KG1 (cell line): ENCODE measurements at places on chromosomes 12 and 14.

- DNase-seq = peak; percentile 2
Measured at GRCh38 chr12:10235761-10236631, 23.3 kb downstream of the GABARAPL1 start.

DNA sequence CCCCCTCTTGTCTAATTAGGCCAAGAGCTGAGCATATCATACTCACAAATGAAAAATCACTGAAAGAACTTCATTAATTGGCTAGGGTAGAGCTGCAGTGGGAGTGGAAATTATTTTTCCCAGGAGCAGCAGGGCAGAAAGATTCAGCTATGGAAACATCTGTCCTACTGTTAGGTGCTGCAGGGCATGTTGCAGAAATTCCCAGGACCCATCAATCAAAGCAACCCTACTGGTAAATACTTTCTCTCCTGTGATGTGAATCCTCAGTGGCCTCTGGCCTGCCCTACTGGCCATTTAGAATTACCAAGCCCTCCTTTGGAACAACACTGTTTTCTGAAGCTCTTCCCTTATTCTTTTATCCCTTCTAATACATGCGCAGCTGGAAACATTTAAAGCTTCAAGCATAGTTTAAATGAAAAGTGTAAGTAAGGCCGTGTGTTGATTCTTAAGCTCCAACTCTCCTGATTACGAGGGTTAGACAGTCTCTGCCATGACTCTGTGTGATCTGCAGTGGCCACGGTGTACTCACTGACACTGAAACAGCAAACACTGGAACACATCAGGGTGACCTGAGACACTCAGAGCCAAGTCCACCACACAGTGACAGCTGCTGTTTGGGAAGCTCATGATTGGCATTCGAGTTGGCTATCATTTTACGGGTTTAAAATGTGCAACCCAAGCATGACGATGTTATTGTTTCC lies 62.6 kb upstream of the TMCC3 start:
- DNase-seq = no peak

- no peak for DNase-seq
Measured at GRCh38 chr12:130809791-130810190, 29.3 kb downstream of the STX2 start.

- DNase-seq = no peak
Measured at GRCh38 chr14:30082486-30082885, 154.8 kb upstream of the PRKD1 start.

- DNase-seq = no peak
Measured at GRCh38 chr14:91078095-91078737, 17.8 kb upstream of the RPS6KA5 start.

DNA sequence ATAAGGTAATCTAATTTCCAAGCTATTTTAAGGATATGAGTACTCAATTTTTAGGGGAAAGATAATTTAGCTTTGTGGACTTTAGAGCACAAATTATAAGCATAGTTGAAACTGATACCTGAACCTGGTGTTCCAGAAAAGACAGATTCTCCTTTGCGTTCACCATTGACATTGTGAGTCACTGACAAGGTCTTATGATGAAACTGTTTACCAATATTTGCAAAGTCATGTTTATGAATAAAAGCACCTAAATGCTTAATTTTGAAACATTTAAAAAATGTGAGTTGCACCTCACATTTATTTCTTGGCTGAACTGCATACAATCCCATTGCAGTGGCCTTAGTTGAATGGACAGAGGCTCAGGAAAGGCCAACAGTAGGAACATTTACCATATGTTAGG lies 3.9 kb downstream of the BCAT1 start:
- no peak for DNase-seq

- no peak for DNase-seq
Measured at GRCh38 chr12:72995616-72996015, 723.4 kb downstream of the TRHDE start.

DNA sequence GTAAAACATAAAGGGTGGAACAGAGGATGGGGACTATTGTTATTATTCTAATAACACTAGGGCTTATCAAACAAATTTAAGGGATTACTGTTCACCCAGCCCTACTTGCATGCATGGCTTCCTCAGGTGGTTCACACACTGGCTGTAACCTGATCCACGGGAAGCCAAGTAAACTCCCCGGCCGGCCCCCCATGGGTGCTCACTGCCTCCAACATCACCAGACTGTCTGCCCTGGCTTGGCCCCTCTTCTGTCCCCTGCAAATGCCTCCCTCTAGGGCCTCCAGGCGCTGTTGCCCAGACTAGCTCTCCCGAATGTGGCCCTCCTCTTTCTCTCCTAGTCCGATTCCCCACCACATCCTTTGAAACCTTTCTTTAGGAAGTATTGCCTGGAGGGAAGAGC lies 18.6 kb downstream of the FAIM2 start:
- no peak for DNase-seq

DNA sequence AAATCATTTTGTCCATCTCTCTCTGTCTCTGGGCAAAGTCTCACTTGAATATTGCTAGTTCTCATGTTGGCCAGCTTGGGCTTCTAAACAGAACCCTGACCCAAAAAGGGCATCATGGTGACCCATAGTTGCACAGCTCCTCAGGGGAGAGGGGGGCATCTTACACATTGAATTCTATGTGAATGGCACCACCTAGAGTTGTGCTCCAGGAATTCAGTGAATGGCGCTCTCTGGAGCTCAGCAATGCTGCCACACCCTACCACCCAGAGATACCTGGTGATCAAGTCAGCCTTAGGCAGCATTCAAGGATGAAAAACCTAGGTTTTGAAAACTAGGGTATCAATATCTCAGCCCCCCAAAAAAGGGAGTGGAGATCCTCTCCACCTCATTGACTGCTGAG lies 50.6 kb downstream of the SMUG1 start:
- no peak for DNase-seq

GRCh38 chr14:101634850-101635748 lies 73.8 kb downstream of the DIO3 start:
- DNase-seq = no peak

DNA sequence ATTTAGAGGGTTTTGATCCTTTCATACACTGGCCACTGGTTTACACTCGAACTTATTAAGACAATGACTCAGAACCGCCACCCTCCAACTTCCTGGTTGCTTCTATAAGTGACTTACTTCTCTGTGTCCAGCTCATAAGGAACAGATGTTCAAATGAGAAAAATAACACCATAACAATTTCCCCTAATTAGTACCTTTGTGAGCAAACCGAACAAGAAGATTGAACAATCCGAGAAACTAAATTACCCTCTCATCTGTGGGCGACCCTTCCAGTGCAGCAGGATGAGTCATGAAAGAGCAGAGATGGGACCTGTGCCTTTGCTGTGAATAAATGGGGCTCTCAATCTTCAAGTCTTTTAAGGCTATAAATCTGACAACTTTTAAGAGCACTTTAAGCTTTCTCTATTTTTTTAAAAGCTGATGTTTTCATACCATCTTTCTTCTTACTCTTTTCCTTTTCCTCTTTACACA lies 146.8 kb upstream of the RASSF8 start:
- DNase-seq = no peak

GRCh38 chr14:43411841-43412240 lies 1095.2 kb downstream of the FSCB start:
- no peak for DNase-seq

DNA sequence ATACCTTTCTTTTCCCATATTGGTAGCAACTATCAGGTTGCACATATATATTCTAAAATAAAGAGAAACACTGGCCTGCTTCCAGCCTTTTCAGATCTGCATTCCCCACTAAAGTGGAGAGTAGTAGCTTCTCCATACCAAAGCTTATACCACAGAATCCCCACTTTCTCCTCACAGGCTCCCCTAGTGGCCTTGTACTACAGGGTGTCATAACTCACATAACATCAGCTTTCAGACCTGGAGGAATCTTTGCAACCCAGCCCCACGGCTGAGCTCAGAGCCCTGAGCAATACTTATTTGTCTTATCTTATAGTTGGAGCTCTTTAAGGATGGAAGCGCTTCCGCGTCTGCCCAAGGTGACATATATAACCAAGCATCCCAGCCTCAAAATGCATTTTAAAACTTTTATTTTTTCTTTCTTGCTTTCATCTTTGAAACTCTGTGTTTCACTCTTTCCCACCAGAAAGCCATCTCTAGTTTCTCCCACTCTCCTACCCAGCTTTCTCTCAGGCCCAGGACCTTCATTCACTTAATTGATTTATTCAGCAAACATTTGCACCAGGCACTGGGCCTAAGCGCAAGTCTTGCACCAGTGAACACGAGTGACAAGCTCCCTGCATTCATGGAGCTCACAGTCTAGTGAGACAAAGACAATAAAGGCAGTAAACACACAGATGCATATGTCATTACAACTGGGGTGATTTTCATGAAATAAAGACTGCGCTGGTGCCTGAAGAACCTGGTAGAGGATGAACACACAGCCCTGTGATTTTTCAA lies 254.7 kb downstream of the IPO8 start:
- DNase-seq = no peak

- no peak for DNase-seq
Measured at GRCh38 chr12:58105225-58106119, 164.1 kb downstream of the ATP23 start.

DNA sequence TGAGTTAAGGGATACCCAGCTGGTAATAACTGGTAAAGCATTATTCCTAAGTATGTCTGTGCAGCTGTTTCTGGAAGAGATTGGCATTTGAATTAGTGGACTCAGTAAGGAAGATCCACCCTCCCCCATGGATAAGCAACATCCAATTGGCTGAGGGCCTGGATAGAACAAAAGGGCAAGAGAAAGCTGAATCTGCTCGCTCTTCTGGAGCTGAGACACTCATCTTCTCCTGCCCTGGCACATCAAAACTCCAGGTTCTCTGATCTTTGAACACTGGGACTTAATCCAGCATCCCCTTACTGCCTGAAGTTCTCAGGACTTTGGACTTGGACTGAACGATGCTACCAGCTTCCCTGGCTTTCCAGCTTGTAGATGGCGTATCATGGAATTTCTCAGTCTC lies 63.1 kb upstream of the CNOT2 start:
- no peak for DNase-seq

DNA sequence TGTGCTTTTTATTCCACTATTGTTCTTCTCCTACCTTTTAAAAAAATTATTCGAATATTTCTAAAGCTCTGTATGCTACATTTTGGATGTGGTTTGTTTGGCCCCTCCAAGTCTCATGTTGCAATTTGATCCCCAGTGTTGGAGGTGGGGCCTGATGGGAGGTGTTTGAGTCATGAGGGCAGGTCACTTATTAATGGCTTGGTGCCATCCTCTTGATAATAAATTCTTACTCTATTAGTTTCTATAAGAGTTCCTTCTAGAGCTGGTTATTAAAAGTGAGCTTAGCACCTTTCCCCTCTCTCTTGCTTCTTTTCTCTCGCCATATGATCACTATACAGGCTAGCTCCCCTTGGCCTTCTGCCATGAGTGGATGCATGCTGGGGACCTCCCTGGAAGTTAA lies 445.6 kb upstream of the PDE3A start:
- no peak for DNase-seq

DNA sequence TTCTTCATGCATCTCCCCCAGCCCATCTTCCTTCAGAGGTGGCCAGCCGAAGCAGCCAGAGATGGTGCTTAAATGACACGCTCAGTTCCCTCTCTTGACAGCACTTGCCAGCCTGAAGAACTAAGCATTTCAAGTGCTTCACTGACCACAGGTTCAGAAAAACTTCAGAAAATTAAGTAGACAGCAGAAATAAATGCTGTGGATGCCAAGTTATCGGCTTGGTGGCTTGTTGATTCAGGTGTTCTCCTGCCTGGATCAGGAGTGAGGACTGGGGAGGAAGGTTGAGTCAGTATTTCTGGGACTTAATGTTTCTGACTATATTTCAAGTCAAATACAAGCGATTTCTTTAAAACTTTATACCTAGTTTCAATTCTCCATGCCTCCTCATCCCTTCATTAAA lies 58.2 kb downstream of the CRACR2A start:
- no peak for DNase-seq

GRCh38 chr14:22407033-22407432 lies 182.0 kb downstream of the DAD1 start:
- DNase-seq = no peak

DNA sequence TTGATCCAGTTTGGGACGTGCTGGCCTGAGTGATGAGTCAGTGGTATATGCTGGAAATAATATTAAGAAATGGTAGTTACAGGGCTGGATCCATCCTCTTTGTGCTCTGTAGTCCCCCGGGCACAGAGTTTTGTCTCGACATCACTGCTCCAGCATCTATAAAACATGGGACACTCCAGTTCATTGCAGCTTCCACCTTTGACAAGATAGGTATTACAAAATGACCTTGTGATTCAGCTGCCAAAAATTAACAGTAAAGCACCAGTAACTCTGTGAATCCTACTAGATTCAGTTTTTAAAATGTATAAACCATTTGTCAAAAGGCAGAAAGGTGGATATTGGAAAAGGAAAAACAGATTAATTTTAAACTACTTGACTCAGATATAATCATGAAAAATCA lies 14.6 kb upstream of the GNG2 start:
- DNase-seq = no peak

- DNase-seq = no peak
Measured at GRCh38 chr12:64610079-64610659, at the start of gene RASSF3. RASSF3 (plus strand) TSS chr12:64610495; CDS start chr12:64610633, 138 bp downstream.

GRCh38 chr14:38329246-38329645 lies 73.4 kb upstream of the CLEC14A start:
- no peak for DNase-seq

DNA sequence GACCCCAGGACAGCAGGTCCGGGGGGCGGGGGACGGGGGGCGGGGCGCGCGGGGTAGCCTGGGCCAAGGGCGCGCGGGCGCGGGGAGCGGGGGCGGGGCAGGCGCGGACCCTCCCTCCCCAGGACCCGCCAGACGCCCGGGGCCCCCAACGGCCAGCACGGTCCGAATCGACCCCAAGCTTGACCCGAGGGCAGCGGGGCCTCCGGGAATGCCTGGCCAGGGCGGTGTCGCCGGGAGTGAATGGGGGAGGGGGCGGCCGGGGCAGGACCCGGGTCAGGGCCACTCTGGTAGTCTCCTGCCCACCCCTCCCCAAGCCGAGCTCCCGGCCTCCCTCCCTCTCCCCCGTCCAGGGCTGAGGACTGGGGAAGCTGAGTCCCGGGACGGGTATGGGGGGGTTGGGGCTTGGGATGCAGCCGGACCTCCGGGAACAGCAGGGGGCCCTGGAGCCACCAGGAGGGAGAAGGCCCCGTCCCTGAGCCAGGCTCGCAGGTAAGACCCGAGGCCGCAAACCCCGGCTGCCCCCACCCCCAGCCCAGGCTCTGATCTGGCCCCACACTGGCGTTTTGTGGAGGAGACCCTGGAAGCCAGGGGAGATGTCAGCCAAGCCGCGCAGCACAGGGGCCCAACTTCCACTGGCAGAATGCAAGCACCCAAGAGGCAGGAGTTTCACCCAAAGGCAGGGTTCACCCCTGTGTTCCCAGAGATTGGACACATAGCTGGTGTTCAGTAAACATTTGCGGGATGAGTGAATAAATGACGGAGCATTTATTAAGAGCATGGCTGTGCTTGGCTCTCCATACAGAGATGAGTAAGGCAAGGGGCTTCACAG lies 545 bp upstream of the GALNT9 start:
- no peak for DNase-seq

- no peak for DNase-seq
Measured at GRCh38 chr14:92362781-92363235, 39.8 kb downstream of the SLC24A4 start.
